ENCODE measurements at places on chromosomes 7 and 10.

- no peak overlapping the region for H3K4me3 ChIP-seq
- no peaks in the 10 kb centered on the region for H3K27me3 ChIP-seq
- no peaks in the 10 kb centered on the region for H3K36me3 ChIP-seq
- no peak for DNase-seq
- no peak overlapping the region for H3K27ac ChIP-seq
- H3K4me1 ChIP-seq = no peaks in the 10 kb centered on the region
Measured at GRCh38 chr7:1755783-1756625, 85.9 kb downstream of the ELFN1 start.

- H3K27ac ChIP-seq = no peak overlapping the region
- no peaks in the 10 kb centered on the region for H3K4me1 ChIP-seq
- no peak overlapping the region for H3K4me3 ChIP-seq
- no peaks in the 10 kb centered on the region for H3K36me3 ChIP-seq
Measured at GRCh38 chr7:137626469-137627067, 220.2 kb downstream of the DGKI start.

DNA sequence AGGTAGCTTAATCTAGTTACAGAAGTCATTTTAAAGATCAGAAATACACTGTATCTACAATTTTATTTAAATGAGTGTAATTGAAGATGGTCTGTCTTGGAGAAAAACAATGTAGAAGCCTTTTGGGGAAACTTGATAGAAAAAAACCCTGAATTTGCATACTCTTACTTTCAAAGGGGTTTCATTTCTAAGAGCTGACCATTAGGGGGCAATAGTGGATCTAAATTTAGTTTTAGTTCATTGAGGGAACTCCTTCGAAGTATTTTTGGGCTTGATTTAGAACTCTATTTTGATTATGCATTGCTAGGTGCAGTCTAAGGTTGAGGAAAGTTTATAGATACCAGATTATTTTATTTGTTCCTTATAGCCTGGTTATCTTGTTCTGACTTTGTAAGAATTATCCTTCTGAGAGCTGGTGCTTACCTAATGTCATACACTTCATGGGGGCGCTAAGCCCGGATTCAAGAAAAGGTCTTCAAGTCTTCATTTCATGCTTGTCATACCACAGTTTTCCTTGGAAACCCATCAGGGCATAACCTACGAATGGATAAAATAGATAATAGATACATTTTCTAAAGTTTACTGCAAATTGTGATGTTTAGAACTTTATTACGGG is 69.1 kb upstream of the MXI1 start:
- no peaks in the 10 kb centered on the region for H3K27me3 ChIP-seq
- no peak overlapping the region for H3K27ac ChIP-seq
- no peak for DNase-seq
- H3K36me3 ChIP-seq = no peaks in the 10 kb centered on the region
- H3K4me3 ChIP-seq = no peak overlapping the region
- peaks cover 21% of the 10 kb centered on the region for H3K4me1 ChIP-seq

DNA sequence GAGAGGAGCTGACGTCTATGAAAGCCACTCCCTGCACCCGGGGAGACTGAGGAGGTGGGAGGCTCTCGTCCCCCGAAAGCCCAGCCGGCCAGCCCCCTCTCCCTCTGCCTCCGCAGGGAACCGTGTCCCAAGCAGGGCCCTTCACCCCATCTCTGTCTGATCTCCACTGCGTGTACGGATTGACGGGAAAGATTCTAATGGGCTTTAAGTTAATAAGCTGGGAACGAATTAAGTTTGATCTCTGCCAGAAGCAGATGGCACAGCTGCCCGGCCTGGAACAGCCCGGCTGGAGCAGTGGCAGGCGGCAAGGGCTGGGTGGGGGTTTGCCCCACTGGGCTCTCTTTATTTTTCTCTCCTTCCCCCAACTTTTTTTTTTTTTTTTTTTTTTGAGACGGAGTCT is 6.1 kb upstream of the SLC29A4 start:
- H3K27ac ChIP-seq = no peak overlapping the region
- H3K4me3 ChIP-seq = no peak overlapping the region
- no peaks in the 10 kb centered on the region for H3K36me3 ChIP-seq
- DNase-seq = no peak

DNA sequence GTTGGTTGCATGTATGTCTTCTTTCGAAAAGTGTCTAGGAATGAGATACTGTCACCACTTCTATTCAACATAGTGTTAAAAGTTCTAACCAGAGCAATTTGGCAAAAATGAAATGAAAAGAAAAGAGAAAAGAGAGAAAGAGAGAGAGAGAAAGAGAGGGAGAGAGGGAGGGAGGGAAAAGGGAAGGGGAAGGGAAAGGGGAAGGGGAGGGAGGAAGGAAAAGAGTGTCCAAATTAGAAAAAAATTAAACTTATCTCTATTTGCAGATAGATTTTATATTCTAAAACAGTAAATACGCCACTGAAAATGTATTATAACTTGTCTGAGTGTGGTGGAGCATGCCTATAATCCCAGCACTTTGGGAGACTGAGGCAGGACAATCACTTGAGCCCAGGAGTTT is 16.2 kb downstream of the DDX56 start:
- H3K4me1 ChIP-seq = no peaks in the 10 kb centered on the region
- H3K27ac ChIP-seq = no peak overlapping the region
- H3K4me3 ChIP-seq = no peak overlapping the region
- DNase-seq = no peak

DNA sequence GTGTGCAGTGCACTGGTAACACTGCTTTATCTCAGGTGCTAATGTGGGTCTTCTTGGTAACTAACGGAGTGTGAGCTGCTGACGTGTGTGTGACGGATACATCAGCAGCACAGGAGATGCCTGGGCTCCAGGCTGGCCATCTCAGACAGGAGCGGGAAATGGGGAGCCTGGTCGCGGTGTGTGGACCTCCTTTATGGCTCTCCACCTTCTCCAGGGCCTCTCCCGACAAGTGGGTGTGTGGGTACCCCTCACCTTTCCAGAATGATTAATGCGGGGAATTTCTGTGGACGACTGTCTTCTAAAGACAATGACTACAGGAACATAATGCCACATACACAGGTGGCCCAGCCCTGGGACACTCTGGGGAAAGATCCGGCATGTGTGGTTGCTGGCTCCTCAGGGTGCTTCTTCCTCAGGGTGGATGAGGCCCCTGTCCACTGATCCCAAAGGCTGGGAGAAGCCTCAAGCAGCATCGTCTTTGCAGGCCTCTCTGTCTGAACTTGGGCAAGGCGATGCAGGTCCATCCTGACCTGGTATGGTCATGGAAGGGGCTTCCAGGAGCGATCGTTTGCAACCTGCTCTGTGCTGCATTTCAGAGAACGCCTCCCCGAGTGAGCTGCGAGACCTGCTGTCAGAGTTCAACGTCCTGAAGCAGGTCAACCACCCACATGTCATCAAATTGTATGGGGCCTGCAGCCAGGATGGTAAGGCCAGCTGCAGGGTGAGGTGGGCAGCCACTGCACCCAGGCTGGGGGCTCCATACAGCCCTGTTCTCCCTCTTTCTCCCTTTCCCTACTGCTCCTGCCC is 20.3 kb upstream of the CSGALNACT2 start:
- H3K4me1 ChIP-seq = peaks cover 17% of the 10 kb centered on the region
- no peaks in the 10 kb centered on the region for H3K36me3 ChIP-seq
- DNase-seq = no peak
- H3K27me3 ChIP-seq = no peaks in the 10 kb centered on the region
- no peak overlapping the region for H3K27ac ChIP-seq
- H3K4me3 ChIP-seq = no peak overlapping the region

GRCh38 chr10:118472415-118473304 is 122.8 kb downstream of the PRLHR start:
- H3K4me3 ChIP-seq = no peak overlapping the region
- DNase-seq = no peak
- H3K36me3 ChIP-seq = no peaks in the 10 kb centered on the region

Data from upper lobe of left lung (tissue), 6 donors.